ENCODE measurements at places on chromosomes 4 and X.
A peak's percentile ranks its signal among the peaks of the same experiment; 100 is the strongest.

DNA sequence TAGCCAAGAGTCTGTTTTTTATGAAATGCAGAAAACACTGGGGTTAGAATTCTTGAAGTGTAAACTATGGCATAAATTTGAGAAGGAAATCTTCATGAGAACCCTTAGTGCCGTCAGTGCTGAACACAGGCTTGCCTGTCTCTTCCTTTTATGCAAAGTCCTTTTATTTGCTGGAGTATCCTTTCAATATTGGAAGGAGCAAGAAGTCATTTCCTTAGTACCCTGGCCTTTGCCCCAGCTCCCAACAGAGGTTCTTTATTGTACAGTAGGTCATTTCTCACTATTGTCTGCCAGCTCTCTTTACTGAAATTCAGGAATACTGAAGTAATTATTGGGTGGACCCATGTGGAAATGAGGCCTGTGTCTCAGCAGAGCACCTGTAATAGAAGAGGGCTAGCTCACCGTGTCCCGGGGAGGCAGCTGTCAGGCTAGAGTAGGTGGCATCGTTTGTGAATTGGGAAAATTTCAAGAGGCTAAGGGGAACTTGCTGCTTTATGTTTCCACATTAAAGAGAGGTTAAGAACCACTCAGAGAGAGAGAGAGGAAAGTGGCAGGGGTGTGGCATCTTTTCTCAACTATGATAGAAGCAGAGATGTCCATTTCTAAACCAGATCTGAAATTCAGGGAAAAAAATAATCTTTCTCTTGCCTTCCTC is 8.7 kb downstream of the FHDC1 start:
- DNase-seq, result no peak

- DNase-seq, result no peak
These were observed 125.6 kb downstream of the ARHGAP24 start for GRCh38 chr4:85600501-85600900.

DNA sequence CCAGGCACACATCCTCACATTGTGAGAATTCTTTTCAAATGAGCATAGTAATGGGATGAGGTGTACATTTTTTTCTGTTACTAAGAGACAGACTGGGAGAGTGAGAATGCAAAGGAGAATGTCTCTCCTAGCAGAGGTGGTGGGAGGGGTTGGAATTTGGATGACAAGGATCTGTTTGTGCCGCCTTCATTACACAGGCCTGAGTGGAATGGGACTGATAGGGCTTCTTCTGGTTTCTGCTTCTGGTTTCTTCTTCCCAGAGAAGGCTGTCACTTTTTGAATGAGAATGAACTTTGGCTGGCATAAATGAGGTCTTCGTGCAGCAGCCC is 55.4 kb downstream of the C4orf51 start:
- DNase-seq, result no peak

GRCh38 chrX:153651540-153652079 is 4.6 kb downstream of the DUSP9 start:
- DNase-seq, result no peak

DNA sequence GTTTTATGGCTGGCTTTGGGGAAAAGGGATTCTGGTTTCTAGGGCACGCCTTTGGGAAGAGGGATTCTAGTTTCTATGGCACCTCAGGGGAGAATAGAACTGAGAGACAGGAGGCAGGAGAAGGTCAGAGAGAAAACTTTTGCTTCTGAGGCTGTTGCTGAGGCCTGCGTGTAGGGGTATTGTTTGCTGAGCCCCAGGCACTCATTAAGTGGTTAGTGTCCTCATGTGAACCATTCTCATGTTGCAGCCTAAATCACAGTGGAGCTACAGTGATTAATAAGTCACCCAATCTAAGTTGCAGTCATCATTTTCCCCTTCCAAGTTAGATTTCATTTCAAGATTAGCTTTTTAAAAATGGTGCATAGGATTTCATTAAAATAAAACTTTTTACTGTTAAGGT is 29.0 kb downstream of the VCX3A start:
- DNase-seq, result no peak

- DNase-seq, result peak; percentile 1
These were observed 670.5 kb downstream of the GABRG1 start for GRCh38 chr4:45453258-45453853.

- DNase-seq, result no peak
These were observed 226.3 kb downstream of the RCHY1 start for GRCh38 chr4:75287738-75288517.

- no peak for DNase-seq
These were observed 46.8 kb downstream of the CRLF2 start for GRCh38 chrX:1165535-1166196.

DNA sequence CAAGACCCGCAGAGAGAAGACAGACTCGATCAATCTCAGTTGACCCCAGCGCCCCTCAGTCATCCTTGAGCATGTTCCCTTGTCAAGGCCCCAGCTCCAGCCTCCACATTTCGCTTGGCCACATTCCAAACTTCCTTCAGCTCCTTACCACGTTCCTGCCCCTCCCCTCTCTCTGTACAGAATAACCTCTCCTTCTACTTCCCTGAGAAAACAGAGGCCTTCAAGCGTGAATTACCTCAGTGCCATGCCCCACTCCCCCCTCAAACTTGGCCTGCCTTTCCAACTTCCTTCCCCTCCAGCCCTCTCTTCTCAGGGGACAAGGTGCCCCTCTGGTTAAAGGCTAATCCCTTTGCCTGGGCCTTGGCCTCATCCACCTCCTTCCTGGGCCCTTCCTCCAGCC is 3.2 kb upstream of the RIPPLY1 start:
- DNase-seq, result no peak

GRCh38 chr4:1577822-1578217 is 106.3 kb downstream of the FAM53A start:
- no peak for DNase-seq

- peak; percentile 10 for DNase-seq
These were observed 84.3 kb downstream of the TRAM1L1 start for GRCh38 chr4:117001077-117001476.

- no peak for DNase-seq
These were observed 309.4 kb downstream of the MAPK10 start for GRCh38 chr4:86050496-86050895.

GRCh38 chr4:82629238-82630000 is 67.6 kb upstream of the TMEM150C start:
- no peak for DNase-seq

- DNase-seq, result peak; percentile 13
These were observed 9.3 kb downstream of the TMEM255A start for GRCh38 chrX:120301960-120302359.

DNA sequence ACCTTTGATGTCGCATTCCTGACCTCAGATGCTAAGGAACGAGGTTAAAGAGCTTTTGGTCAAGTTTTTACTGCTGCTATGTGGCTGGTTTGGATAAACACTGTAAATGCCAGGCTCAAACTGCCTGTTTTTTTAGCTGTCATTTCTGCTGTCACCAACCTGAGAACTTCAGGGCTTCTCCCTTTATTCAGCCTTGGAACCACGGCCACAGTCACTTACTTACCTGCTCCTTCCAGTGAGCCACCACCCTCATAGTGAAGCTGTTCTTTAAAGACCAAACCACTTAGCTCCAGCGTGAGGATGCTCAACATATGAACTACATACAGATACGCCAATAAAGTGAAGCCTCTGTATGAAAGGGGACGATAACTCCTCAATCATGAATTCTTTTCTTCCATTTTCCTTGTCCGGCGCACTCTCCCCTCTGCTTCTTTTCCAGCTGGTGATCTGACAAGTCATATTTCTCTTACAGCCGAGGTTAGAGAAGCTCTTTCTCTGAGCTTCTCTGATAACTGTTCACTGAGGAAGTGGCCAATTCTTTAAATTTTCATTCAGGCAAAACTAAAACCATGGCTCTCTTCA is 152.8 kb upstream of the ANK2 start:
- no peak for DNase-seq

GRCh38 chrX:133646719-133647116 is 231.4 kb upstream of the GPC4 start:
- no peak for DNase-seq

DNA sequence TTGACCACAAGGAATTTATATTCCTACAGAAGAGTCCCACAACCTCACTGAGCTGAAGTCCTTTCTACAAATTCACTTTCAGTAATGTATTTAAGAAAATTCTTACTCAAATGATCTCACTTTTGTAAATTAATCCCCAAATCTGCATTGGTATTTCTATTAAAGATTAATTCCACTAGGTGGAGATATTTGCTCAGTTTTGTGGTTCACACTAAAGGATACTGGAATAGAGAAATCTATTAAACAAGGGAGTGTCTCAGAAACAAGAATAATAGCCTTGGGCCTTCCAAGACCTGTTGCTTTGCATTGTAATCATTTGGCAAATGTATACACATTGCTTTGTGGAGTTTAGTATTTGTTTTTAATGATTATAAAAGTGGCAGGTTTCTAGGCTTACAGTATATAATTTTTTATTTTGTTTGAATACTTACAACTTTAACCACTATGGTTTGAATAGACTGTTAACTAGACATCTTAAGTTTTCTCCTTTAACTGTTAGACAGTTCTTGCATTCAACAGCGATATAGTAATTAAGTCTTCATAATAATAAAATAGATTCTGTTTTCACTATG is 25.9 kb downstream of the CFAP299 start:
- no peak for DNase-seq

DNA sequence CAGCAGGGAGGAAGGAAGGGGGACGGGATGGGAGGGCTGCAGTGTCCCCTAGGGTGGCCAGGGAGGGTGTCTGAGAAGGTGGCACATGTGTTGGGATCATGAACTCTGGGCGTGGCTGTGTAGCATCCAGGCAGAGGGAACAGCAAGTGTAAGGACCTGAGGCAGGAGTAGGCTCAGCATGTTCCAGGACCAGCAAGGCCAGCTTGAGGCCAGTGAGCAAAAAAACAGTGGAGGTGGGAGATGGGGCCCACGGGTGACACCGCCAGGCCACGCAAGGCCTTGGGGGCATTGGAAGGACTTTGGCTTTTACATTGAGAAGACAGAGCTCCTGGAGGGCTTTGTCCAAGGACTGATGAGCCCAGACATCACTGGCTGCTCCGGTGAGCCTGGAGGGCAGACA is 16.5 kb upstream of the WFS1 start:
- DNase-seq, result no peak

DNA sequence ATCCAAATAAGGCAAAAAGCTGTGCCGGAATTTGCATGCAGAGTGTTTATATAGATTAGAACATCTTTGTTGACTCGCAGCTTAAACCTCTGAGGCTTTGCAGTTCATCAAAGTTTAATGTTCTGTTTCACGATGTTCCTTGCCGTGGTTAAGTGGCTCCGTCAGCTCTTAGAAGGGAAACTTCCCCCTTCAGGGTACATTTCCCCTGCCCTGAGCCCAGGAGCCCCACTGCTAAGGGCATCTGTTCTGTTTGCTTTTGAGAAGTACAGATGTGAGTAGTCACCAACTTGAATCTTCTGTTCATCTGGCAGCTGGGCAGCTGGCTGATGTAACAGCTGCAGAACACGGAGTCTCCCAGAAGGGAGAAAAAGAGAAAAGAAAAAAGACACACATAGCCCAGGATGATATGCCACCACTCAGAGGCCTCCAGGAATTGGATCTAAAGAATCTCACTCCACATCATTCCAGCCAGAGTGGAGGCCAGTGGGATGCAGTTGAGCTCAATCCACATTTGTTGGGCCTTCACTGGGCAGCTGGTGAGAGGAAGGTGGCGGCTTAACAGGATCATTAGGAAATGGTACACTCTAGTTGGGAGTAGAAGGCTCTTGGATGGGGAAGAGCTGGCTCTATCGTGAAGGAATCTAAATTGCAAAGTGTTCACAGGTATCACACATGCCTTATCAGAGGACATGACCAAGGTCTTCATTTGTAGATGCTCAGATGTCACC is 178.7 kb upstream of the RBPJ start:
- no peak for DNase-seq

- no peak for DNase-seq
These were observed 385.6 kb upstream of the NR3C2 start for GRCh38 chr4:148827781-148828180.

- no peak for DNase-seq
These were observed 1906.6 kb upstream of the TENM3 start for GRCh38 chr4:180336494-180337090.

- DNase-seq, result no peak
These were observed 127.4 kb upstream of the RPL34 start for GRCh38 chr4:108492816-108493595.

DNA sequence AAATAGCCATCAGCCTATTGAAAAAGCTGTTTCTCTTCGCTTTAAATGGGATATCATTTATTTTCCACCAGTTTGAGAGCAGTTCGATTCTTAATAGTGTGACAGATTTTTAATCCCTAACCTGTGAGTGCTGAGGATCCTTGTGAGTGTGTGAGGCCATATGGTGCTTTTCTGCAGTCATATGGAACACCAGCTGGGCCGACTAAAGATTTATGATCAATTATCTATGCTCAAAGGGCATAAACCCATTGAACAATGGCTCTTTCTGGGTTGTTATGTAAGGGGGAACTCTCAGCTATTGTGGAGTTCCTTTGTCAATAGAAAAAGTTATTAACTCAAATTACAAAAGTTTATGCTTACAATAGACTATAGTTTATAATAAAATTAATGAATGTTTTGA is 1003.6 kb downstream of the FAT4 start:
- DNase-seq, result no peak

GRCh38 chrX:69321789-69322188 is 156.5 kb upstream of the PJA1 start:
- DNase-seq, result no peak

DNA sequence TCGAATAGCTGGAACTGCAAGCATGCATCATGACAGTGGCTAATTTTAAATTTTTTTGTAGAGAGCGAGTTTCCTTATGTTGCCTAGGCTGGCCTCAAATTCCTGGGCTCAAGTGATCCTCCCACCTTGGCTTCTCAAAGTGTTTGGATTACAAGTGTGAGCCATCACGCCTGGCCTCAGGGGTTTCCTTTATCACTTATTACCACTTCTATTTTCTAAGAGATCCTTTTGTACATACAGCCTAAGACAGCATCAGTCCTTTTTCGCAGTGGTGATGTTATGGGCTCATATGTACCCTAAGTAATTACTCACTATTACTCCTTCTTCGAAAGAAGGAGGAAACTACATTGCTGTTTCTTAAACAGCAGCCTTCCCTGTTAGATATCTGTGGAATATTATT is 54.1 kb upstream of the CDKN2AIP start:
- no peak for DNase-seq

DNA sequence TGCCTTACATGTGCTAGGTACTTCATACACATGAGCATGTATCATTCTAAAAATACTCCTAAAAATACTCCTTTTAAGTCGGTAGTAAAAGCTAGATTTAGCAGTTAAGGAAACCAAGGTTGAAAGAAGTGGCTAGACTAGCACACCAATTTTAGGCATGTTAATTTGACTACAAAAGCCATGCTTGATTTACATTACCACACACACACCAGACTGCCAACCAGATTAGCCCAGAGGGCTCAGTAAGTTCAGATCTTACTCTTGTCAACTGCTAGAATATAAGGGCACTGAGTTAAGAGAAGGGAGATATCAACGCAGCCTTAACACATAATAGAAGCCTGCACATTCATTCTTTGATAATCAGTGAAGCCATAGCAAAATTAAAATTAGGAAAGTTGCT is 117.9 kb downstream of the MID1IP1 start:
- no peak for DNase-seq

DNA sequence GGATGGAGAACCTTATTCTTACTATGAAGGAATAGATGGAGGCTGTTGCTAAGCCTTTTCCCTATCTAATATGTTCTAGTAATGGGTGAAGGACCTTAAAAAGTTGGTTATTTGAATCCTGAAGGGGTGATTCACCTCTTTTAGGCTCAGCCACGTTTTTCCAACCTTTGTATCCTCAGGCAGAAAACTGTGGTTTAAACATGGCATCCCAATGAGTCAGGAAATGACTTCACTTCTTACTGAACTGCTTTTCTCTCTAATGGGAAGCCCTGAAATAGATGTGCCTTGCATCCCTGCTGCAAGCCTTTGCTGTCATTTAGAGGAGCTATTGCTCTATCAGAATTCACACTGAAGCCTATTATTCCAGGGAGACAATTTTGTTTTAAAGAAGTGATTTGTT is 191.0 kb upstream of the ARX start:
- no peak for DNase-seq

All from NCI-H510A (cell line).